Caco-2 (cell line): ENCODE measurements at places on chromosomes 7 and 10. TPM values are rescaled to one million over a fixed set of nuclear protein-coding genes. Genes with fewer than 3 reads are reported as not detected.

HOXA5 gene
- total RNA-seq, result 4.3 and 4.9 TPM in 2 replicates

DNA sequence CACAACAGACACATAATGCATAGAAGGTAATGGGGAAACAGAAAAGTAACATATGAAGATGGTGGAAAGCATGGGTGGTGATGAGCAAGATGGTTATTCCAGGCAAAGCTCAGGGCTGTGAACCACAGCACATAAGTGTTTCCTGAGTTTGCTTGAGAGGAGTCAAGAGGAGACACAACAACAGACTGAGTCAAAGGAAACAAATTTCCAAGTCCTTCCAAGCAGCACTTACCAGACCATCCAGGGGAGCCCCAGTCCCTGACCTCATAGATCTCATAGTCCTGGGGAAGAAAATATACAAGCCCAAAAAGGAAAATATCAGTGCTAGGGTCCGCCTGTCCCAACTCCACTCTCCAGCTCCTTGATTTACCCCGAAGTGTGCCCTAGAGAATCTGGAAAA is 216.6 kb upstream of the FZD1 start:
- no peak for DNase-seq

DNA sequence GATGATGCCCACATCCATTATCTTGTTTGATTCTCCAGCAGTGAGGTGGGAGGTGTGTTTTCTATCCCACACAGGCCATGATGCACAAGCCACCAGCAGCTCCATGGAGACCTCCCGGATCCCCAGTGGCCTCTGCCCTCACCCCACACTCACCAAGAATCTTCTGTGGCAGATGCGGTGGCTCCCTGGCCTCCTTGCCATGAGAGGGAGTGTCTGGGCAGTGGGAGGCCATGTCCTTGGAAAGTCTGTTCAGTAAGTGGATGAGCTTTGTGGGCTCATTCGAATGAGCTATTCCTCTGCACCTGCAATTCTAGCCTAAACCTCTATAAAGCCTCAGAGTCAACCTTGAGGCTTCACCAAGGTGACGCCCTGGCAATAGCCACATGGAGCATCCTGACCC is 243.8 kb downstream of the TCERG1L start:
- no peak for DNase-seq

- DNase-seq, result no peak
These were observed 730.5 kb downstream of the ZWINT start for GRCh38 chr10:55630491-55631056.

DNA sequence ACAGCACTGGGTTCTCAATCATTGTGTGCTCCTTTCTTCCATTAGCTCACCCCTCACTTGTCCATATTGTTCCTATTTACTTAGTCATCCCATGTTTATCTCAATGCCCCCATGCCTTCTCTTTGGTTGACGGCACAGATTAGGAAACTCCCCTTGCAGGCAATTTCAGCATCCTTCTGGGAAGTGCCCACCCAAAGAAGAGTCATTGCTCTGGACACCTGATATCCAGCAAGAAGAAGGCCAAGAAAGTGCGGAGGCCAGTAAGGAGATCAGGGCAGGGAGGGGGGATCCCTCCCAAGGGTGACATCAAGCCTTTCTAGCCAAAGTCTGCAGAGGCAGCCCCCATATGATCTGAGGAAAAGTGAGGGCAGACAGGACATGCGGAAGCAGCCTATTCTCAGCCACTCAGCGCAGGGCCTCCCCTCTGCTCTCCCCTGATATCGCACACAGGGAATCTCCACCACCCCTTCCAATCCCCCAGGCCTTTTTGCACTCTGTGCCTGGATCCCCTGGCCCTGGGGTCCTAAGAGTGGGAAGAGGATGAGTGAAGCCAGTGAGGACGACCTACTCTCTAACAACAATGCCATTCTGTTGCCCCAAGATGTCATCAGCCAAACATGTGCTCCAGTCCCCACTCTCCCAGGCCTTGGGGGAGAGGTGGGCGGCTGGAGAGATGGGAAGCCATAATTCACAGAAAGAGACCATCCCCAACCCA is 1.8 kb downstream of the TRPV6 start:
- no peak for DNase-seq

PRKAR2B gene
- 0.07 and 0.12 TPM in 2 replicates for total RNA-seq

CARD11 gene
- 4.4 and 5.4 TPM in 2 replicates for total RNA-seq

GRCh38 chr7:131654668-131655326 is 98.4 kb upstream of the PODXL start:
- peak; percentile 95 for DNase-seq

HOXA1 gene
- total RNA-seq, result 18.5 and 18.8 TPM in 2 replicates

DNA sequence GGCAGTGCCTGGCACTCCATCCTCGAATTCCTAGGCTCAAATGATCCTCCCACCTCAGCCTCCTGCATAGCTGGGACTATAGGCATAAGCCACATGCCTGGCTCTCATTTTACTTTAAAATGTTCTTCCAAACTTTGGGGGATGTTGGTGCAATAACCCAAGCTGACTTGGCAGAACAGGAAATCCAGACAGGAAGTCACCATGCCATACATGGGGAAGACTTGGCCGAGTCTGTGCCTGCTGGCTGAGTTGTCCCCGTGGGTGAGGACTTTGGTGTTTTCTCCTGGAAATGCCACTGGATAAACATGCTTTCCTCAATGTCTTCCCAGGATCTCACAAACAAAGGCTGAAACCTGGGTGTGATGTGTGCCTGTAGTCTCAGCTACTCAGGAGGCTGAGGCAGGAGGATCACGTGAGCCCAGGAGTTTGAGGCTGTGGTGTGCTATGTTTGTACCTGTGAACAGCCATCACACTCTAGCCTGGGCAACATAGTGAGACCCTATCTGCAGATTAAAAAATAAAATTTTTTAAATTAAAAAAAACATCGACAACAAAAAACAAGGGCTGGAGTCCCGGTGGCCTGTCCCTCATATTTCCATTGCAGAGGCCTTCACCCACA is 19.8 kb downstream of the HKDC1 start:
- no peak for DNase-seq
